ENCODE measurements at places on chromosomes 12 and 14.
A peak's percentile ranks its signal among the peaks of the same experiment; 100 is the strongest.

DNA sequence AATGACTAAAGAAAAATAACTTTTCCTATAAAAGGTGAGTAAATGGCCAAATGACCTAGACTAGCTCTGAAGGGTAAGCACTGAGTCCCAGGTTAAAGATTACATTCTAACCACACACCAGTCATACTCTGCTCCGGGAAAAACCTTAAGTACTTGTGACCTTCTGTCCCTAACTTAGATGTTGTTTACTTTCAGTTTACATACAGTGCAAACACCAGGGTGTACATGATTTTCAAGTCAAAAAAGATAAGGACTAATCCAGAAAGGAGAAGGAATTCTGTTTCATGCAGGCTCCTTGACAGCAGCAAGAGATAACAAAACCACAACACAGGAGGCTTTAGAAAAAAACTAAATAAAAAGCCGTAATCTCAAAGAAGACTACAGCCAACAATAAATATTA, 174.2 kb downstream of the PPM1H start:
- no peak for DNase-seq

DNA sequence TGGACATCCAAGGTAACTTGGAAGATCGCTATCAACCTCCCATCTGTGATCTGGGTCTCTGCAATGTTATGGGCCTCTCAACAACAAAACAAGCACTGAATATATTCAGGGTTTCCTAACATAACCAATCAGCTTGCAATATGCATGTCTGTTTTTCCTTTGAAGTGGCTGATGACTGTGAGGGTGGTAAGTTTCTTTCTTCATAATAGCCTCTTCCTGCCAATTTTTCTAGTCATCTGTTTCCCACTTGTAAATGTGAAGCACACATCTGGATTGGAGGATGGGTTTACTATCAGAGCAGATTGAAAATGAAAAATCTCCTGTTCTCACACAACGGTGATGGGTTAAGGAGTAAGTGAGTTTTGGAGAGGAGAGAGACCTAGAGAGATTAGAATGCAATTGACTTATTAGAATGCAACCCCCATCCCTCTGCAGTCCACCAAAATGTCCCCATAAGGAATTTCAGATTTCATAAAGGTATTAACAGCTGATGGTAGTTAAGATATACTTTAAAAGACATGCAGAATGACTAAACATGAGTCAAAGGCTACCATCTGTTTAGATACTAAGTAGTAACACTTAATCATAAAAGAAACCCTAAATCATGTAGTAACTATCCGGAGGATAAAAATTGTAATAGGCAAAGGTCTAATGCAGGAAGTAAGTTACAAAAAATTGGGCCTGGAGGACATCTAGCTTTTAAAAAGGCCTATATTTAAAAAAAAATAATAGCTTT, 58.4 kb upstream of the SAV1 start:
- no peak for DNase-seq

- DNase-seq, result no peak
Measured at GRCh38 chr14:92644171-92644969, 104.1 kb downstream of the LGMN start.

- no peak for DNase-seq
Measured at GRCh38 chr12:12741660-12742059, 24.5 kb downstream of the CDKN1B start.

- DNase-seq, result no peak
Measured at GRCh38 chr12:108237272-108237671, 101.8 kb downstream of the CMKLR1 start.

DNA sequence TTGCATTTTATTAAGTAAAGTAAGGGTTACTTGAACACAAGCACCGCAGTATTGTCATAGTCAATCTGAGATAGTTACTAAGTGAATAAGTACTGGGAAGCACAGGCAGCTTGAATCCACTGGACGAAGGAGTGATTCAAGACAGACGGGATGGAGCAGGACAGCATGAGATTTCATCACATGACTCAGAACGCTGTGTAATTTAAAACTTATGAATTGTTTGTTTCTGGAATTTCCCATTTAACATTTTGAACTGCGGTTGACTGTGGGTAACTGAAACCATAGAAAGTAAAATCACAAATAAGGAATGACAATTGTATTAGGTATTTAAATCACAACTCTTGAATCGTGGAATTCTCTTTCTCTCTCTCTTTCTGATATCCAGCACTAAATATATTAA, 1630.4 kb upstream of the SEL1L start:
- no peak for DNase-seq

- no peak for DNase-seq
Measured at GRCh38 chr14:71705460-71705859, 226.8 kb upstream of the RGS6 start.

DNA sequence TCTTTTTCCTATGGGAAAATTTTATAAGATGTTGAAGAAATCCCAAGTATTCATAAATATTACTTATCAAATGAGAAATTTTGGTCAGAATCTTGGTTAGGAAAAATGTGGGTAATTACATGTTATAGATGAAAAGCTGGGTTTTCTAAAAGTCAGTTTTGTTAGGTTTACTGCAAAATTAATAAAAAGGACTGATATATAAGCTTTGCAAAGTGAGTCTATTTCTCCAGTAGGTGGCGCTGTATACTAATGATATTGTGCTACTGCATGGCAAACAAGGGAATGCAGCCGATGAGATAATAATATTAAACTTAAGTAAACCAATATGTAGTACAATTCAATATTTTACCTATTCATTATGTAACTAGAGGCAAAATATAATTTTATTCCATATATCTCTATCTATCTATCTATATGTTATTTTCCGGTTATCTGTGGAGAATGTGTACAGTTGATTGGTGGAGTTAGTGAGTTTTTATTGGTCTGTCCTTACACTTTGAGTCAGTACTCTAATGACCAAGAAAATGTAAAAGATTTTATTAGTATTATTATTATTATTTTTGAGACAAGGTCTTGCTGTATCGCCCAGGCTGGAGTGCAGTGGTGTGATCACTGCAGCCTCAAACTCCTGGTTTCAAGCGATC, 32.9 kb downstream of the MIPOL1 start:
- peak; percentile 40 for DNase-seq

- DNase-seq, result no peak
Measured at GRCh38 chr12:47134005-47134404, 54.2 kb upstream of the AMIGO2 start.

Data from iPS-NIHi11 (cell line).